ENCODE measurements at places on chromosomes 2 and 18.
A peak's percentile ranks its signal among the peaks of the same experiment; 100 is the strongest.

- H3K4me1 ChIP-seq, result no peaks in the 10 kb centered on the region
- no peak overlapping the region for H3K4me3 ChIP-seq
- H3K36me3 ChIP-seq, result no peaks in the 10 kb centered on the region
- no peak overlapping the region for H3K27ac ChIP-seq
Observed at GRCh38 chr2:133142087-133142486, 426.2 kb downstream of the NCKAP5 start.

DNA sequence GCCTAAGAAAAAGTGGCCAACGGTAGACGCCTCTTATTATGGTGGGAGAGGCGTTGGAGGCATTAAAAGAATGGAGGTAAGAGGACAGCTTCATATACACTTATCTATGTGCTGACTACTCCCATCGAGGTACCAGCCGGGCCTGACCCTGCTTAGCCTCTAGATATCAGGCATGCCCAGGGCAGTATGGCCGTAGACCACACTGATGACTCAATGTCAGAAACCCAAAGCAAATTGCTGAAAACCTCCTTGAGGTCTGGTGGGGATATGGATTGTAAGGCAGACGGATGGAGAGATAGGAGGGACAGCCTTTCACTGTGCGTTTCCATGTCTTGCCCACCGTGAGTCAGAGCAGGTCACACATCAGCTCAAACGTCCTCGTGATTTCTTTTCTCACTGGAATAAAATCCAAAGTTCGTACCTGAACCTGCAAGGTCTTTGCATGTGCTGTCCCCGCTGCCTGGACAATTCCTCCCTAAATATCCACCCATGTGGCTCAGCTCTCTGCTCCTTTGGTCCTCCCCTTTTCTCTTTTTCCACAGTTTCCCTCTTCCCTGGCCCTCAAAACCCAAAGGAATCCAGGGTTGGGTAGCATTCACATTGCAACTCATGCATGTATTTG, 168.9 kb downstream of the ANTXR1 start:
- H3K4me1 ChIP-seq, result peaks cover 6% of the 10 kb centered on the region
- H3K27ac ChIP-seq, result no peak overlapping the region
- H3K36me3 ChIP-seq, result no peaks in the 10 kb centered on the region
- DNase-seq, result no peak
- peaks cover 20% of the 10 kb centered on the region for H3K27me3 ChIP-seq
- no peak overlapping the region for H3K4me3 ChIP-seq

- no peaks in the 10 kb centered on the region for H3K36me3 ChIP-seq
- no peak for DNase-seq
- H3K4me1 ChIP-seq, result peaks cover 2% of the 10 kb centered on the region
- peaks cover 57% of the 10 kb centered on the region for H3K27me3 ChIP-seq
- H3K27ac ChIP-seq, result no peak within 1 kb of the TSS
Observed at GRCh38 chr2:191846515-191847476, at the start of gene CAVIN2. CAVIN2 (minus strand) TSS chr2:191847088; CDS start chr2:191846925, 163 bp downstream.

DNA sequence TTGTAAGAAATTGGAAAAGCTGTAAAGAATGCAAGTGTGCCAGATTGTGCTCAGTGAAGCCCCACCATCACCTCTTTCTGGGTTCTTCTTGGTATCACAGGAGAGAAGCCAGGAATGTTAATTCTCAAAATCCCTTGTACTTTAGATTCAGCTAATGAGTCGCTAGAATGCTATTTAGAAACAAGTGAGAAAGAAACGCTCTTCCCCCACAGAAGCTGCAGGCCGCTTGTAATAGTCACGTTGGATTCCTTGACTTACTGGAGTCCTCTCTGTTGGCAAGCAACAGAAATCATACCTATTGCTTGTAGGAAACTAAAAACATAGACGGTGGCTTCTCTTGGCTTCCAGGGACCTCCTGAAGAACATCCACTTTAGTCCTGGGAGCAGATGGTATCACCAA, 375.6 kb upstream of the LRATD1 start:
- H3K4me3 ChIP-seq, result no peak overlapping the region
- DNase-seq, result no peak
- H3K27ac ChIP-seq, result no peak overlapping the region
- no peaks in the 10 kb centered on the region for H3K36me3 ChIP-seq
- H3K4me1 ChIP-seq, result no peaks in the 10 kb centered on the region

DNA sequence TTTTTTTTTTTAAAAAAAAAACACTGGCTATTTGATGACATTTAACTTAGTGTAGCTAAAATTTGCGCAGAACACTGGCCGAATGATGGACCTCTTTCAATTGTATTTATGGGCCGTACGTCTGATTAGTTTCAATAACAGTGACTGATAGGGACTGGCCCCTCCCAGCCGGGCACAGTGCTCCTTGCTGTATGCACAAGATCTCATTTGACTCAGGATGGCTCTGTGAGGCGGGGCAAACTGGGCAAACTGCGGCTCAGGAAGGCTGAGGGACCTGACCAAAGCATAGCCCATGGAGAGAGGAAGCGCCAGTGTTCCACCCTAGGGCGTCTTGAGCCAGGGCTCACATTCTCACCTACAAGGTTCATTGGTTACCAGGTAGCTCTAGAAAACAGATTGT, 21.2 kb downstream of the TRAF3IP1 start:
- H3K4me1 ChIP-seq, result peaks cover 13% of the 10 kb centered on the region
- no peaks in the 10 kb centered on the region for H3K27me3 ChIP-seq

GRCh38 chr2:28981016-28981441, at the start of gene TOGARAM2:
TOGARAM2 (plus strand) TSS chr2:28981298; CDS start chr2:28994835, 13,537 bp downstream.
- H3K36me3 ChIP-seq, result no peaks in the 10 kb centered on the region
- DNase-seq, result no peak
- peak within 1 kb of the TSS; percentile 46 for H3K27ac ChIP-seq
- H3K27me3 ChIP-seq, result no peaks in the 10 kb centered on the region

- H3K36me3 ChIP-seq, result peaks cover 3% of the 10 kb centered on the region
- no peak for DNase-seq
- H3K4me3 ChIP-seq, result peak overlapping the region; percentile 32
- no peak overlapping the region for H3K27ac ChIP-seq
Observed at GRCh38 chr2:218859988-218860831, 605 bp downstream of the WNT6 start.

DNA sequence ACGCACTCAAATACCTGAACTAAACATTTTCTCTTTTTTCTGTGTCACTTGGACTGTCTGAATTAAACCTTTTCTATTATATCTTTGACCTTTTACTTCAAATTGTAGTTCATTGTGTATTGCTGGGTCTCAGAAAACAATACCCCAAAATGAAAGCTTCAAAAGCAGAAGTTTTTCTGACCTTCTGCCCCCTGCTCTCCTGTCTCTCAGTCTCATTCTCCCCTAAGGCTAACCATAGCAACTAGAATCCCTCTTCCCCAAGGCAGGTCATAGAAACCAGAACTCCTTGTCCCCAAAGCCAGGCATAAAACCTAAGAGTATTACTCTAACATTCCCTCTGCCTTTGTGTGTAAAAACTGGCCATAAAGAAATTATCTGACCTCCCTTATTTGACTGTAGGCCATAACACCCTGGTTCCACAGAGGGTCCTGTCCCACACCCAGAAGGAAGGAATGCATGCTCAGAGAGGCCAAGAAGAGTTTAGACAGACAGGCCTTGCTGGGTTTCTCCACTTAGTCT, 93.5 kb upstream of the B3GNT2 start:
- H3K4me3 ChIP-seq, result no peak overlapping the region
- no peaks in the 10 kb centered on the region for H3K27me3 ChIP-seq
- no peaks in the 10 kb centered on the region for H3K4me1 ChIP-seq
- DNase-seq, result no peak
- H3K36me3 ChIP-seq, result no peaks in the 10 kb centered on the region

Data from activated CD4-positive, alpha-beta T cell treated with anti-CD3 and anti-CD28 coated beads, Interleukin-2, amount 10 ng/mL, durations not matched to agents 7 days and 5 days (primary cell).